ENCODE measurements at places on chromosomes 13 and 19. TPM values are rescaled to one million over a fixed set of nuclear protein-coding genes. Genes with fewer than 3 reads are reported as not detected.

GRCh38 chr19:10364644-10365043, 15.7 kb downstream of the TYK2 start:
- no peak overlapping the region for H3K4me3 ChIP-seq
- H3K27me3 ChIP-seq: no peaks in the 10 kb centered on the region
- H3K4me1 ChIP-seq: peaks cover 11% of the 10 kb centered on the region
- no peak for DNase-seq
- peaks cover 25% of the 10 kb centered on the region for H3K36me3 ChIP-seq

Gene ELSPBP1
- total RNA-seq: not detected

GRCh38 chr19:7482584-7483439, 6.0 kb downstream of the PEX11G start:
- H3K4me3 ChIP-seq: no peak overlapping the region
- no peaks in the 10 kb centered on the region for H3K36me3 ChIP-seq
- peaks cover 4% of the 10 kb centered on the region for H3K4me1 ChIP-seq
- DNase-seq: no peak
- H3K27me3 ChIP-seq: peaks cover 2% of the 10 kb centered on the region
- no peak overlapping the region for H3K27ac ChIP-seq

DNA sequence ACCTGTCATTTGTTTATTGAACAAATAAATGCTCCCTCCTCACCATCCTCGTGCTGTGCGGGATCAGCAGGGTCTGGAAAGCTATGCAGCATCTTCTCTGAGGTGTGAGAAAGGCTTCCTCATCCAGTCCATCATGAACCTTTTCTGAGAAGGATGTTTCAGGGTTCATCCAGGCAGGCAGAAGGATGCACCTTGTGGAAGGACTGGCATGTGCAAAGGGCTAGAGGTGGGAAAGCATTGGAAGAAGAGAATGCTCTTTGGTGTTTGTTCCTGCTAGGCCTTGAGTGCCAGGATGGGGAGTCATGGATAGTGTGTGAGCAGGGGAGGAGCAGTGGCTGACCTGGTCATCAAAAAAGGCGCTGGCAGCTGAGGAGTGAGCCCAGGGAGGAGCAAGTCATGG, 6.6 kb downstream of the PALM start:
- peaks cover 1% of the 10 kb centered on the region for H3K4me1 ChIP-seq
- H3K27ac ChIP-seq: no peak overlapping the region
- DNase-seq: no peak
- no peaks in the 10 kb centered on the region for H3K36me3 ChIP-seq
- peaks cover 25% of the 10 kb centered on the region for H3K27me3 ChIP-seq

Gene TRPM4
- 0.19 TPM for total RNA-seq
